ENCODE measurements at places on chromosomes 13 and 19. TPM values are rescaled to one million over a fixed set of nuclear protein-coding genes. Genes with fewer than 3 reads are reported as not detected.
A peak's percentile ranks its signal among the peaks of the same experiment; 100 is the strongest.

DNA sequence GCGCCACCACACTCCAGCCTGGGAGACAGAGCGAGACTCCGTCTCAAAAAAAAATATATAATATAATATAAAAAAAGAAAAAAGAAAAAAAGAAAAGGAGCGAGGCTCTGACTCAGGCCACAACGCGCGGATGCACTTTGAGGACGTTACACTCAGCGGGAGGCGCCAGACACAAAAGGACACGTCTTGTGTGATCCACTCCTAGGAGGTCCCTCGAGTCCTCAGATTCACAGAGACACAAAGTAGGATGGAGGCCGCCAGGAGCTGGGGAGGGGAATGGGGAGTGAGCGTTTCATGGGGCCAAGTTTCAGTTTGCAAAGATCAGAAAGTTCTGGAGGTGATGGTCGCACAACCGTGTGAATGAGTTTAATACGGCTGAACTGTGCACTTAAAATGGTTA, 8.5 kb upstream of the ABHD17A start:
- no peak for DNase-seq

The ZNF575 gene
- total RNA-seq = 1.9 TPM

The SMIM24 gene
- total RNA-seq = not detected

DNA sequence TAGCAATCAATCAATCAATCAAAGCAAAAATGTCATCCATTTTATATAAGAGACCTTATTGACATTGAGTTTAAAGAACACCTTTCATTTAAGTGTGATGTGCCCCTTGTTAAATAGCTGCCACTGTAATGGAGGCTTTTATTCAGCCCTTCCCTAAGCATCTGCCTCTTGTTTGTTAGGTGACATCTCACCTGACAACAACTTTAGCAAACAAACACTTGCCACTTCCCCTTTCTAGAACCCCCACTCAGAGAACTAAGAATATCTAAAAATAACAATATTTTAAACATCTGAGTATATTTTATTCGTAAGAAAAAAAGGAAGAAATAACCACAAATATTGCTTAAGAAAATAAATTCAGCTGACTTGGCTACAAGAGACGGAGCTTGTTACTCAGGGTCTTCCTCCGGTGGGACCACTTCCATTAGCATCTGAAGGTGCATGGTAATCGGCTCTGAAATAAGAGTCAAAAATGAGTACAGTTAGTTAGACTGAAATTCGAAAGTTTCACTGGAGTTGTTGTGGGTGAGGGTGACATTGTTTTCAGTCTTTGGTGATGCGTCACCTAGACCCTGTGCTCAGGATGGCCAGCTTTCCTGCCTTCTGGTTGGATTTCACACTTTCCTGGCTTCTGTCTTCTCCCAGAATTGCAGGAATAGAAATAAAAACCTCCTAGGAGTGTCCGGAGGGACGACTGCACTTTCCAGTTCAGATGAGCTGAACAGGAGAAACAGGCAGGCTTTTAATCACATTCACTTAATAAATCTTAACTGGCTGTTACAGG, 39.1 kb downstream of the SLC7A9 start:
- DNase-seq = no peak

The ZNF274 gene
- total RNA-seq = 20.4 TPM

DNA sequence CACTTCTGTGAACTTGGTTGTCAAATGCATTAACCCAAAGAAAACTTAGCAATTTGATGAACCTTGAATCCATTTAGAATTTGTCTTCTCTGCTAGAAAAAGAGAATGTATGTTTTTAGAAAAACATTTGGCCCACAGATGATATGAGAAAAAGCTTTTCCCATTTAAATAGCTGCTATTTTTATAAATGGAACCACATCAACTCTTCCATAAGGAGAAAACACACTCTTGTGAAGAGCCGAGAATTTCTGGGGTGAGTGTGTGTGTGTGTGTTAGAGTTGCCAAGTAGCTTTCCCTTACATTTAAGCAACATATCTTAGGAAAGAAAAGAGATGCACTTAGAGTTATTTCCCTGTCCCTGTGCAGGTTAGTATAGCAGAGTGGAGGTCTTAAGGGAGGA, 322.8 kb downstream of the ITGBL1 start:
- DNase-seq = no peak

- DNase-seq = no peak
Observed at GRCh38 chr19:12314553-12314952, 18.9 kb downstream of the ZNF563 start.

The MEIS3 gene
- total RNA-seq = not detected

DNA sequence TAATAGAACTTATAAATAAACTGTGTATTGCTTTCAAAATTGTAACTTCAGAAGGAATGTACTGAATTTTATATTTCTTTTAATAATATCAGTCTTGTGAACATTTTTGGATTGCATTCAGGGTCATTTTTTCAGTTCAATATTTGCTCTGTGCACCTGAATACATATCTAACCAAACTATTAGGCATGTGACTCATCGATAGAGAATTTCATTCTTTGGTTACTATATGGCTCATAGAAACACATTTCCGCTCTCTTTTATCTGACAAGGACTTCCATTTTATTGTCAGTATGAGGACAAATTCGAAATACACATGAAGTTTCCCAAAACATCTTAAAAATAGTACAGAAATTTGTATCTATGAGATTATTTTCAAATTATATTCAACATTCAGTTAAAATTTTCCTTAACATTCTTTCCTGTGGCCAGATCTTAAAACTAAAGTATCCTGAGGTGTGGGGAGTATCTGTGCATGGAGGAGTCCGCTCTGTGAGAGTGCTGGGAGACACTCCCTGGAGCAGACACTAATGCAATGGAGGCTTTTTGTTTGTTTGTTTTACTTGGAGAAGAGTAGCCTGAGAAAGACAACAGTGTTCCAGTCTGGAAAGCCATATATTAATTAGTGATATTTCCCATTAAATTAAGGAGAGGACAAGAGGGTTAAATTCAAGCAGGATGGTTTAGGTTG, 483.6 kb downstream of the PCDH20 start:
- no peak for DNase-seq

GRCh38 chr19:15400521-15401396, 18.0 kb downstream of the AKAP8L start:
- DNase-seq = no peak

DNA sequence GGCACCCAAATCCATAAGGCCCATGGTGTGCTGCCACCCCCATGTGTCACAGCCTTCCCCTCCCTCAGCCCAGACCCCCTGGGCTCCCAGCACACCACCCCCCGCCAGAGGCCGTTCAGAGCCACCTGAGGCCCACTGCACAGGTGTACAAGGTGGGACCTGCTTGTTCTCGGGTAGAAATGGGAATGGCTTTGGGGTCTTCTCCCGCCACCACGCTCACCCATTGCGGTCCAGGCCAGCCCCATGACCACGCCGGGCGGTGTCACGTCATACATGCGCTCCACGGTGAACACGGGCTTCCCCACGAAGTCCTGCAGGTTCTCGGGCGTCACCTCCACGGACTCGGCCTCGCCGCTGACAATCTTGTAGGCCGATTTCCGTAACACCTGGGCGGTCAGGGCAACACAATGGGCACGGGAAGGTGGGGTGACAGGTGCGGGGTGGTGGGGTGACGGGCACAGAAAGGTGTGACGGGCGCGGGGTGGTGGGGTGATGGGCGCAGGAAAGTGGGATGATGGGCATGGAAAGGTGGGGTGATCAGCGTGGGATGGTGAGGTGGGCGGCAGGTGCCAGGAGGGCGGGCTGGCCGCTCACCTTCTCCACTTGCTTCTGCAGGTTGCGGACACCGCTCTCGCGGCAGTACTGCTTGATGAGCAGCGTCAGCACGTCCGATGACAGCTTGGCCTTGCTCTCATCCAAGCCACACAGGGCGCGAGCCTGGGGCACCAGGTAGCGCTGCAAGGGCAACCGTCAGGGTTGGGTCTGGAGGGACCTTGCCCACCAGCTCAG, 4.3 kb downstream of the RPL36 start:
- no peak for DNase-seq

DNA sequence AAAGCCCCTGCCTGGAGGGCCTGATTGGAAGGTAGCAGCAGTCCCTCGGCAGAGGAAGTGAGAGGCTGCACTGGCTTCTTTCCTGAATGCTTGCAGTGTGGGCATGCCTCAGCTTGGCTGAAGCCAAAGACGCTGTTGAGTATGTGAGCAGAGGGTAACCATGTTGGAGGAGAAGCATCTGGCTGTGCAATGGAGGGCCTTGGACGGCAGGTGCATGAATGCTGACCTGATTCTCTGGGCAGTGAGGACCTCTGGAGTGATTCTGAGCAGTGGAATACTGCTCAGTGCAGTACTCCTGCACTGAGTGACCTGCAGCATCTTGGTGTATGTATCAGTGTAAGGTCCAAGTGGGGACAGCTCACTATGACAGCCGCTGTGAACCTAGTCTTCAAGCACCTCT, 46.9 kb downstream of the SOX1 start:
- DNase-seq = no peak

GRCh38 chr19:4304538-4305256, at the start of gene FSD1:
Gene FSD1, plus strand, starts transcription at chr19:4304598. Its CDS starts 149 bp downstream, at chr19:4304747.
- peak; percentile 87 for DNase-seq

The PROZ gene
- not detected for total RNA-seq

The OR7D2 gene
- not detected for total RNA-seq

DNA sequence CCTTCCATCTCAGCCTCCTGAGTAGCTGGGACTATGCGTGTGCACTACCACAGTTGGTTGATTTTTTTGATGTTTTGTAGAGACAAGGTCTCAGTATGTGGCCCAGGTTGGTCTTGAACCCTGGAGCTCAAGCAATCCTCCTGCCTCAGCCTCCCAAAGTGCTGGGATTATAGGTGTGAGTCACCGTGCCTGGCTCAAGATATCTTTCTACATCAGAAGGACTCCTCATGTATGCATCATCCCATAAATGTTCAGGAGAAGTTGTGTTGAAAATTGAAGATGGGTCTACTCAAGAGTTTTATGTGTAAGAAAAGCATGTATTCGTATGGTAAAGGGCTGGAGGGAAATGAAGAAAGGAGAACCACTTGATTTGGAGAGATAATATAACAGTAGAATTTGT, 71.8 kb upstream of the STK24 start:
- no peak for DNase-seq

The ZSCAN4 gene
- not detected for total RNA-seq

The TGFBR3L gene
- total RNA-seq = 4.7 TPM

The FUT3 gene
- total RNA-seq = not detected

The IGFL1 gene
- not detected for total RNA-seq

DNA sequence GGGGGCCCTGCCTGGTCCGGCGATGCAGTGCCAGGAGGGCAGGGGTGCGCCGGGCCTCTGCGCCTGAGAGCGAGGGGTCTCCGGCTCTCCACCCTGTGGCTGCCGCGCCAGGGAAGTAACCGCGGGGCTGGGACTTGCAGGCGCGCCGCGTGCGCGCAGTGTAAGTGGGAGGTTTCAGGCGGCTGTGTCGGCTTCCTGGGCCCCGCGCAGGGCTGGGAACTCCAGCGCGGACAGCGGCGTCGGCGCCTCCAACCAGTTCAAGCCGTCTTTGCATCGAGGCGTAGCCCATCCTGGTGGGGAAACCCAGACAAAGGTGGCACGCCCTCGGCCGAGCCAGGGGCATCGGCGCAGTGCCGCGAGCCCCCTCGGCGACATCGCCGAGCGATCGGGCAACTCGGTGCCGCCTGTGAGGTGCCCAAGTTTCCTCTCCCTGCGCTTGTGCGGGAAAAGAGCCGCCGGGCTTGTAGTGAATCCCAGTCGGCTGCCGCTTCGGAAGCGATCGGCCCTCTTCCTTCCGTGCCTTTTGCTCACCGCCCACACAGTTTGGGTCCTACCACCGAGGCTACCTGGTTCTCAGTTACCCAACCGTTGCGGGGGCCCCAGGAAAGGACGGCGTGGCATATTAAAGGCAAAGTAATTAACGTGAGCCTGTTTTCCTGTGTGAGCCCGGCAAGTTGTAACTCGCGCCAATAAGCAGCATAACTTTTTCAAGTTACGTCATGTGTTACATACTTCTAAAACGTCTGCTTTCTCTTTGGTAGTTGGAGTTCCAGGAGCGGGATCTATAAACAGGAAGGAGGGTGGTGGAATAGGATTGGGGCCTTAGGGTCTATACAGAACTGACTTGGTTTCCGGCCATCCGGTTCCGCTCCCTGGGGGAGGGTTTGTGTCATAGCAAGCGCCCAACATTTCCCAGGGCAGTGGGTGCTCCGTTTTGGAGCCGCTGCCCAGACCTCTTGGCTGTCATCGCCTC, 1.2 kb downstream of the LRCH1 start:
- peak; percentile 86 for DNase-seq

- DNase-seq = no peak
Observed at GRCh38 chr13:77374786-77375185, 47.9 kb upstream of the MYCBP2 start.

DNA sequence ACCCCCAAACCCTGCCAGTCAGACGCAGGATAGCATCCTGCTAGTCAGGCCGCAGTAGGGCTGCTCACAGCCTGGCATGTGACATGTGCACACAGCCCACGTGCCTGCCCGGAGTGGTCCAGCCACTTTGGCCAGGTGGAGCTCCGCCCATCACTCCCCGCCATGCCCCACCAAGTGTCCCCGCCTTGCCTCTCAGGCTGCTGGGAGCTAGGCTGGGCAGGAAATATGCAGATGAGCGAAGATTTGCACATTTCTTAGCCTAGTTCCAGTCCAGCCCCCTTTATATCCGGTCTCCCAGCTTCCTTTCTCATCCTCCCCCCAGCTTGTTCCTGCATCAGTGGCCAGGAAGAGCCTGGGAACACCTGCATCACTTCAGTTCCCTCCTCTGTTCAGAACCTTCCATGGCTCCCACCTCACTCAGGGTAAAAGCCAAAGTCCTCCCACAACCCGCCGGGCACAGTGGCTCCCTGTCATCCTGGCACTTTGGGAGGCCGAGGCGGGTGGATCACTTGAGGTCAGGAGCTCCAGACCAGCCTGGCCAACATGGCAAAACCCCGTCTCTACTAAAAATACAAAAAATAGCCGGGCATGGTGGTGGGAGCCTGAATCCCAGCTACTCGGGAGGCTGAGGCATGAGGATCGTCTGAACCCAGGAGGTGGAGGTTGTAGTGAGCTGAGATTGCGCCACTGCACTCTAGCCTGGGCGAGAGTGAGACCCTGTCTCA, 2.3 kb upstream of the DOCK6 start:
- no peak for DNase-seq

All from natural killer cell treated with Interleukin-12 subunit alpha and Interleukin-12 subunit beta and Interleukin-15 and Interleukin-18, amount 100 ng/mL, for 72 hours (primary cell).